ENCODE measurements at places on chromosomes 12 and 14.

GRCh38 chr14:94907626-94908261 is 137.8 kb upstream of the GSC start:
- H3K27ac ChIP-seq = no peak overlapping the region
- no peaks in the 10 kb centered on the region for H3K4me1 ChIP-seq
- no peak for DNase-seq
- no peaks in the 10 kb centered on the region for H3K36me3 ChIP-seq
- no peak overlapping the region for H3K4me3 ChIP-seq

DNA sequence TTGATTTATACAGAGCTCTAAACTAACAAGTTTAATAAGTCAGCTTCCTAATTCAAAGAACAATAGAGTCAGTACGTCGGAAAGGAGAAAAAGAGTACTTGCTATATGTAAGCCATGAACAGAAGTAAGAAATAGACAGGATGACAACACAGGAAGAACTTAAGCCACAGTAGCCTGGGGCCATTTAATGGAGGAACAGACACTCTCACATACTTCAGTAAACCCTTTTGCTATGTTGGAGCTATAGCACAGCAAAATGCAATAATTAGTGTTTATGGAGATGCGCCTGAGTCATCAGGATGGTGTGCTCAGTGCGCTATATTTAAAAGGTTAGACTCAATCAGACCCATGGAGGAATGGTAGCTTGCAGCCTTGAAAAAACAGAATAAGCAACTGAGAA is 61.0 kb downstream of the SRGAP1 start:
- H3K36me3 ChIP-seq = no peaks in the 10 kb centered on the region
- H3K4me1 ChIP-seq = no peaks in the 10 kb centered on the region
- H3K27ac ChIP-seq = no peak overlapping the region
- DNase-seq = no peak

DNA sequence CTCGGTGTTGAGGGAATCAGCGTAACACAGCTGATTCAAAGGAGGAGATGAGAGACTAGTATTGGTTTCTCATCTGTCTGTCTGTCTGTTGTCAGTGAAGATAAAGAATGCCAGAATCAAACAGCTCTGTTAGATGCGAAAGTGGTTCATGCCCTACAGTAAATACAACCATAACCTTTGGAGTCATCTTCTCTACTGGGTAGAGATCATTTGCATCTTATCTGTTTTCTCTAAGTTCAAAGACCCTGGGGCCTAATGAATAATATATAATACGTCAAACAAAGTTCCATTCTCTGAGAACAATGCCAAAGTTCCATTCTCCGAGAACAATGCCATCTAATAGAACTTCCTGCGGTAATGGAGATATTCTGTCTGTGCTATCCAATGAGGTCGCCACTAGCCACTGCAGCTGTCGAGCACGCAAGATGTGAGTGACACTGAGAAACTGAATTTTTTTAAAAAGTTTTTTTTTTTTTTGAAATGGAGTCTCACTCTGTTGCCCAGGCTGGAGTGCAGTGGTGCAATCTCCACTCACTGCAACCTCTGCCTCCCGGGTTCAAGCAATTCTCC is 6.6 kb downstream of the IL31 start:
- peak overlapping the region; percentile 21 for H3K4me3 ChIP-seq
- no peaks in the 10 kb centered on the region for H3K27me3 ChIP-seq
- no peak overlapping the region for H3K27ac ChIP-seq
- peaks cover 28% of the 10 kb centered on the region for H3K4me1 ChIP-seq

DNA sequence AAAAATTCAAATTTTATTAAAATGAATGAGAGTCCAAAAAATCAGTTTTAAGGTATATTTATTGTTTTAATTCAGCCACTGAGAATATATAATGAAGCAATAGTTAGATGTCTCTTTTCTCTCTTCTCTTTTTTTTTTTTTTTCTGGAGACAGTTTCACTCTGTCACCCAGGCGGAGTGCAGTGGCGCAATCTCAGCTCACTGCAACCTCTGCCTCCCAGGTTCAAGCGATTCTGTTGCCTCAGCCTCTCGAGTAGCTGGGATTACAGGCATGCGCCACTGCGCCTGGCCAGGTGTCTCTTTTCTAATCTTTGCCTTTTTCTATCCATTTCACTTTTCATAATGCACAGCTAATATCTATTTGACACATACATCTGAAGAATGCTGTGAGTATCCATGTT is 307.1 kb upstream of the RGS6 start:
- H3K27me3 ChIP-seq = no peaks in the 10 kb centered on the region
- H3K4me1 ChIP-seq = no peaks in the 10 kb centered on the region
- DNase-seq = no peak
- peaks cover 10% of the 10 kb centered on the region for H3K36me3 ChIP-seq

Data from GM12878 (cell line).